Purkinje cell (primary cell): ENCODE measurements at places on chromosomes 5 and 9. TPM values are rescaled to one million over a fixed set of nuclear protein-coding genes. Genes with fewer than 3 reads are reported as not detected.

The GLDC gene
- polyA plus RNA-seq = 13.0 and 20.2 TPM in 2 replicates

The GABRB2 gene
- 199 and 201 TPM in 2 replicates for polyA plus RNA-seq

The PRR16 gene
- polyA plus RNA-seq = 0.25 TPM in 1 of 2 replicates, not detected in the other

The GLE1 gene
- 8.3 and 13.0 TPM in 2 replicates for polyA plus RNA-seq

The PAPPA gene
- polyA plus RNA-seq = 0.29 and 1.4 TPM in 2 replicates

The ZDHHC11 gene
- 2.7 and 3.3 TPM in 2 replicates for polyA plus RNA-seq

The ZNF454 gene
- 0.13 and 1.6 TPM in 2 replicates for polyA plus RNA-seq

The TMEM245 gene
- polyA plus RNA-seq = 91.0 and 115 TPM in 2 replicates

The PCA3 gene
- 0.66 and 3.6 TPM in 2 replicates for polyA plus RNA-seq

The CDX1 gene
- not detected in 2 replicates for polyA plus RNA-seq

The GMCL2 gene
- not detected in 2 replicates for polyA plus RNA-seq

The PDE4D gene
- polyA plus RNA-seq = 50.6 and 60.7 TPM in 2 replicates

The SNX2 gene
- 333 and 373 TPM in 2 replicates for polyA plus RNA-seq

The F12 gene
- 1.3 and 2.0 TPM in 2 replicates for polyA plus RNA-seq

The ECM2 gene
- 9.1 and 10.2 TPM in 2 replicates for polyA plus RNA-seq

The FANCG gene
- polyA plus RNA-seq = 3.2 and 6.0 TPM in 2 replicates

The MSX2 gene
- 1.5 TPM in 2 replicates for polyA plus RNA-seq

The ITGA1 gene
- polyA plus RNA-seq = 2.2 and 8.4 TPM in 2 replicates

The TSSK1B gene
- polyA plus RNA-seq = not detected in 2 replicates

The KDM4C gene
- 7.4 and 11.6 TPM in 2 replicates for polyA plus RNA-seq

The SPATA31D4 gene
- polyA plus RNA-seq = not detected in 2 replicates

The PRRC1 gene
- 5.5 and 18.7 TPM in 2 replicates for polyA plus RNA-seq

The KCNN2 gene
- polyA plus RNA-seq = 38.7 and 43.6 TPM in 2 replicates

The SPARC gene
- polyA plus RNA-seq = 35.7 and 37.1 TPM in 2 replicates

The PIK3R1 gene
- 18.0 and 71.1 TPM in 2 replicates for polyA plus RNA-seq

The JADE2 gene
- polyA plus RNA-seq = 1.0 and 2.7 TPM in 2 replicates
